ENCODE measurements at places on chromosomes 1 and 21.

- DNase-seq: no peak
Observed at GRCh38 chr1:241848686-241849344, 811 bp downstream of the EXO1 start.

GRCh38 chr1:191536791-191537429, 621.4 kb upstream of the RGS18 start:
- DNase-seq: no peak

DNA sequence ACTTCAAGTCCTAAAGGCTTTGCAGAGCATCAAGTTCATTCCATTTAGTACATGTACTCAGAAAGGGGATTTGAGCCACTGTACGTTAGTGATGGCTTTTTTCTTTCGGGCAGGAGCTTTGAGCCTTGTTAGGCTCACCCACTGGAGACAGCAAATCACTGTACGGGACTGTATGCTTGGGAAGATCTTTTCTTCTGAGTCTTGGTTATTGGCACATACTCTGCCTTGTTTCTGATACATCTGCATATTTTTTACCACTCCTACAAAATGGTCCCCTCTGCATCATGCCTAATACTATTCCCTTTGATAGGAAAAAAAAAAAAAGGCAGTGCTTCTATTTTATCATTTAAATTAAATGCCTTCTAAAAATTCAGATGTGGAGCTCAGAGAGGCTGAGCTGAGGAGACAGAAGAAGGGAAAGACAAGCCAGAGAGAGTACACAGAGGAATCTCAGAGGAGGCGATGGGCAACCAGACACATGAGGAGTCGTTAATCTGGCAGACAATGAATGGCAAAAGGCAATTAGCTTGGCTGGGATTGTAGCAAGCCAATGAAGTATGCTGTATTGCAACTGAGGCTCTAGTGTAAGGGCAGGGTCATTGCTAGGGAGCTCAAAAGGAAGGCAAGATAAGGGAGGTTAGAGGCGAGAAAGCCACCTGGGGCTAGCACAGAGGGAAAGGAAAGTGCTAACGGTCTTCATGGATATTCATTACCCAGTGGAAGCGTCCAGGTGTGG, 39.4 kb downstream of the PHC2 start:
- DNase-seq: no peak

GRCh38 chr1:220684890-220685289, 5.3 kb upstream of the C1orf115 start:
- DNase-seq: no peak

GRCh38 chr1:246809473-246809872, 85.3 kb downstream of the SCCPDH start:
- no peak for DNase-seq

DNA sequence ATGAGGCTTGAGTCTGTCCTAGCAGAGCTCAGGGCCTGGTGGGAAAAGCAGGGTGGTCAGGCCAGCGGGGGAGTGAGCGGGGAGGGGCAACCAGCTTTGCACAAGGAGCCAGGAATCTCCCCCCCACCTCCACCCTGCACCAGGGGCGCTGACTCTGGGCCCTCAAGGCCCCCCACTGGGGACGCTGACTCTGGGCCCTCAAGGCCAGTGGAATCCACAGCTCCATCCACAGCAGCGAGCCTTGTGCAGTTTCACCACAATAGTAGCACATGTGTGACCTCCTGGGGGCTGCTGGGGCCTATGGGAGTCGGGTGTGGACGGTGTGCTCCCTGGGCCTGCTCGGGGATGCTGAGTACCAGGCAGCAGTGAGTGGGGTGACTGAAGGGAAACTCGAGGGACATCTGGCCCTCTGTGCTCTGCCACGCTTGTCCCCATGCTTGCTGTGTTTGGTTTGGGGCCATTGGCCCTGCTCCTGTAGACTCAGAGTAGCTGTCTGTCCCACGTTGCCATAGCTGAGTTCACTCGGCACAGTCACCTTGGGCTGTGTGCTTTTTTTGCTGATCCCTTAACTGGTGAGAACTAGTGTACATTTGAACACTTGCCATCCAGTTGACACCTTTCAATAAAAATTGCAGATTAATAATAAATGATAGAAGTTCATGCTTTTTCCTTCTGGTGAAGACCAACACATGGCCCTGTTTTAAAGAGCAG, 89.2 kb downstream of the ADARB1 start:
- DNase-seq: no peak

GRCh38 chr1:192983349-192983980, 75.7 kb downstream of the UCHL5 start:
- no peak for DNase-seq

GRCh38 chr1:46550751-46551231, 656 bp downstream of the KNCN start:
- no peak for DNase-seq

- DNase-seq: no peak
Observed at GRCh38 chr1:95195046-95195445, 39.0 kb upstream of the RWDD3 start.

DNA sequence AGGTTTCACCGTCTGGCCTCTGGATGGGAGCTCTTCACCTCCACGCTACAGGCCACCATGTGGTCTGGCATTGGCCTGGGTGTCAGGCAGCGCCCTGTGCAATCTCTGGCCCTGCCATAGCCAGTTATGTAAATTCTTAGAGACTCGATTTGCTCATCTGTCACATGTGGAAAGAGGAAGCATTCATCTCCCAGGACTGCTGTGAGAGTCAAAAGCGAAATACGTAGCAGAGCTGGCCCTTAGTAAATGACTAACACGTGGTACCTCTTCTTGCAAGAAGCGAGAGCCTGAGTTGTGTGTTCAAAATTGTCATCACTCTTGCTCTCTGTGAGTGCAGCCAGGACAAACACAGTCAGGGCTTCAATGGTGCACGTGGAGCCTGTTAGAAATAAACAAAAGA, 159.0 kb upstream of the BACE2 start:
- no peak for DNase-seq

GRCh38 chr1:199313444-199313843, 674.6 kb downstream of the PTPRC start:
- DNase-seq: no peak

- DNase-seq: no peak
Observed at GRCh38 chr1:31572323-31573104, 3.8 kb upstream of the TINAGL1 start.

GRCh38 chr1:35029761-35030160, 2.0 kb downstream of the ZMYM6 start:
- no peak for DNase-seq

DNA sequence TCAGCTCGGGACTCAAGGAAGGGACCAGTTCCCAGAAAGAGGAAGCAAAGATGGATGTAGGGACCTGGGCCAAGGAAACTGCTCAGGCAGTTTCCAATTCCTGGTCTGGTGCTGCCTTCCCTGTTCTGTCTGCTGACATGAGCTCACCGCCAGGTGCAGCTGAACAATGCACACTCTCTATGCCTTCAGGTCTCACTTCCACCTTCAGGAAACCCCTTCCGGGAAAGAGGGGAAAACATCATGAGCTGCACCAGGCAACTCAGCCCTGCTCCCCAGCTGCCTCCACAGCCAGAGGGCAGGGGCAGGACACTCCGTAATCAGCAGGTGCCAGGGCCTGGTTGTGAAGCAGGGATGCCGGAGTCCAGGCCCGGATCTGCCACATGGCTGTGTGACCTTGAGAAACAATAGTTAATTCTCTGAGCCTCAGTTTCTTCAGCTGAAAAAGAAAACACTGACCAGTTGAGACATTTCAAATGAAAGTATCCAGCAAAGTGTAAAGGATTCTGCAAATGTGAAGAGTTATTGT, 27.8 kb downstream of the SMIM12 start:
- no peak for DNase-seq
